Epithelial cell of proximal tubule (primary cell): ENCODE measurements at places on chromosomes 2 and 18.

DNA sequence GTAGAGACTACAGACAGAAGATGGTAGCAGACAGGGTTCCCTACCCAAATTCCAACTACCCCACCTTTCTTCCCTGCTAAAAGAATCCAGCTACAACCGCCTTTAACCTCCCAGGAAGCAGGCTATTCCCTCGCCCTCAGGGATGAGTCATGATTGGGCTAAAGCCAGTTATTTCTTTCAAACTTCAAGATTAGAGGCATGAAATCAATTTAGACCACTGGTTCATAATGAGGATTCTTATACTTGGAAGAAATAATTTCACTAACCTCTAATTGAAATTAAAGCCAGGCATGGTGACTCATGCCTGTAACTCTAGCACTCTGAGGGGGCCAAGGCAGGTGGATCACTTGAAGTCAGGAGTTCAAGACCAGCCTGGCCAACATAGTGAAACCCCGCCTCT, 20.0 kb downstream of the TRIP12 start:
- DNase-seq: peak; percentile 32

GRCh38 chr18:54387631-54388030, 29.9 kb downstream of the C18orf54 start:
- no peak for DNase-seq

- DNase-seq: no peak
These were observed 5.3 kb downstream of the HDAC4 start for GRCh38 chr2:239395524-239395923.

DNA sequence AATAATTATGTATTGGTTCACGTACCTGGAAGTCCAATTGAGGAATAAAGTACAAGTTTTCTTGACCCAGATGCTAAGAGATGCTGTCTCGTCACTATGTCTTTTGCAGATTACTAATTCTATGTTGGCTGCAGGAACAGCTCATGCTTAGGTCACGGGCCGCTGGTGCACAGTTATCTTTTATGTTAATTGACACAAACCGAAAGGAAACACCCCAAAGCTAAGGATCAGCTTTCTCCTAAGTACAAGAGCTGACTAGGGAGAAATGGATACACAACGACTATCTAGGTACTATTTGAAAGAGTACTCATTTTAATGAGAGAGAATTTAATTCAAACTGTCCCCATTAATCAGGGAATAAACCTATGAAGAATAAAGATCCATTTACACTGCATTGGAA, 217.7 kb upstream of the SLC35G4 start:
- peak; percentile 20 for DNase-seq

GRCh38 chr18:36780748-36781147, 48.1 kb downstream of the TPGS2 start:
- DNase-seq: no peak

DNA sequence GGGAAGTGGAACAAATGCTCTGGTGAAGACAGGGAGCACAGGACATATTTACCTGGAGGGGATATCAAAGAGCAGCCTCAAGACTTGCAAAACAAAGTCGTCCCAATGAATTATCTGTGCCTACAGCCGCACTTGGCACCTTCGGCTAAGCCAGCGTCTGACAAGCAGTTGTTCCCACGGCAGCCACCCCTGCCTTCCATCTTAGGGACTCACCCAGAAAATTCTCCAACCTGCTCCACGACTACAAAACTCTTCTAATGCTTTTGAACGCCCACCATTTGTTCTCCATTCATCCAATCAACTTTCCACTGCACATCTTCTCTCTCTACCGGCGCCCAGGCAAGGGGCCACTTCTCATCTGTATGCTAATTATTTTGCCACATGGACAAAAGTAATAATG, 7.0 kb downstream of the MYT1L start:
- no peak for DNase-seq

GRCh38 chr2:120318626-120319025, 27.3 kb upstream of the INHBB start:
- no peak for DNase-seq

DNA sequence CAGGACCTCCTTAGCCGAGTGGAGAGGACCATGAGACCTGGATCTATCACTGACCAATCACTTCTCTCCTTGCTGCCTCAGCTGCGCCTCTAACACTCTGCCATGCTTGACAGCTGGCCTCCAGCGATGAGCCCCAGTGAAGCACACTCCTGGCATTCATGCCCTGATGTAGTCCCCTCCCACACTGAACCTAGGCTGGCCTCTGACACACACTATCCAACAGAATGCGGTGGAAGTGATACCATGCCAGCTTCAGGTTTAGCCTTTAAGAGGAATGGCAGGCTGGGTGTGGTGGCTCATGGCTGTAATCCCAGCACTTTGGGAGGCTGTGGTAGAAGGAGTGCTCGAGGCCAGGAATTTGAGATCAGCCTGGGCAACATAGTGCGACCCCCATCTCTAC, 73.7 kb upstream of the LAPTM4A start:
- no peak for DNase-seq

GRCh38 chr2:200320344-200320743, 13.9 kb downstream of the SPATS2L start:
- DNase-seq: no peak

GRCh38 chr18:78770823-78771139, 208.8 kb upstream of the SALL3 start:
- no peak for DNase-seq

- DNase-seq: no peak
These were observed 87.8 kb upstream of the ERBB4 start for GRCh38 chr2:212626371-212626918.

DNA sequence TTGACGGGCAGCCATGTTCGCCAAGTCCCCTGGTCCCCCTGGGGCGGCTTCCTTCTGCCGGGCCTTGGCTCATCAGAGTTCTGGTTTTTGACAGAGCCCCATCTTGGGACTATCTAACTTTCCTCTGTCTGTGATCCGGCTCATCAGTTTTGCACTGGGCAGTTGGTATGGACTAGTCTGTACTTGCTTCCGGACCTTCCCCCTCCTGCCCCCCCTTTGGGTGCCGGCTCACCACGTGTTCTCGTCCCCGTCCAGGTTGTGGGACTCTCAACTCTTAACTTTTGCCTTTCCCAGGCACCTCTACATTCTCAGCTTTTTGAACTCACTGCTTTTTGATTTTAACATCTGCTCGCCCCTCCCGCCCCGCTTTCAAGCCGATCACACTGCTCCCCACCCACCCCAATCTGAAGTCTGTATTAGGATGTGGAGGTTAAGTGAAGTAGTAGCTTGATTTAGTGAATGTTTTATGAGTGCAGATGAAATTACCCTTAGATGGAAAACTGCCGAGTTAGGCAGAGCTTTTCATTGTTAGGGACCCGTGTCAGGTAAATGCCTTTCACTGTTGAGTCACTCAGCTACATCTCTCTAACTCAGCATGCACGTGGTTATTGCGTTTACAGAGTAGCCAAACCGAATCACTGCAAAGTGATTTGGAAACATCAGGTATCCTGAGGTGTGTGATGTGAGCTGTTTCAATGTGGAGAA, 874 bp downstream of the WDR43 start:
- peak; percentile 46 for DNase-seq

DNA sequence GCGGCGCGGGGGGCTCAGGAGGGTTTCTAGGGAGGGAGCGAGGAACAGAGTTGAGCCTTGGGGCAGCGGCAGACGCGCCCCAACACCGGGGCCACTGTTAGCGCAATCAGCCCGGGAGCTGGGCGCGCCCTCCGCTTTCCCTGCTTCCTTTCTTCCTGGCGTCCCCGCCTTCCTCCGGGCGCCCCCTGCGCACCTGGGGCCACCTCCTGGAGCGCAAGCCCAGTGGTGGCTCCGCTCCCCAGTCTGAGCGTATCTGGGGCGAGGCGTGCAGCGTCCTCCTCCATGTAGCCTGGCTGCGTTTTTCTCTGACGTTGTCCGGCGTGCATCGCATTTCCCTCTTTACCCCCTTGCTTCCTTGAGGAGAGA, 5.2 kb downstream of the PROC start:
- DNase-seq: no peak

GRCh38 chr2:221708902-221709301, 136.8 kb upstream of the EPHA4 start:
- DNase-seq: no peak

DNA sequence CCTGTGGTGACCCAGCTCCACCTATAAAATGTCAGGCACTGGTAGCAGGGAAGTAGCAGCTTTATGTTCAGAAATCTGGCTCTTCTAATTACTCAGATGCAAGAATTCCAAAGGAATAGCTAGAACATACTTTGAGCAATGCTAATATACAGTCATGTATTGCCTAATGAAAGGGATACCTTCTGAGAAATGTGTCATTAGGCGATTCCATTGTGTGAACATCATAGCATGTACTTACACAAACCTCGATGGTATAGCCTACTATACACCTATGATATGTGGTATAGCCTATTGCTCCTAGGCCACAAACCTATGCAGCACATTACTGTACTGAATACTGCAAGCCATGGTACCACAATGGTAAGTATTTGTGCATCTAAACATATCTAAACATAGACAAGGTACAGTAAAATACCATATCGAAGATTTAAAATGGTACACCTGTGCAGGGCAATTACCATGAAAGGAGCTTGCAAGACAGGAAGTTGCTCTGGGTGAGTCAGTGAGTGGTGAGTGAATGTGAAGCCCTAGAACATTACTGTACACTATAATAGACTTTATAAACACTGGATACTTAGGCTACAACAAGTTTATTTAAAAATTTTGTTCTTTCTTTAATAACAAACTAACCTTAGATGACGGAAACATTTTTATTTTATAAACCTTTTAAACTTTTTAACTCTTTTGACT, 50.3 kb upstream of the ETAA1 start:
- DNase-seq: no peak

DNA sequence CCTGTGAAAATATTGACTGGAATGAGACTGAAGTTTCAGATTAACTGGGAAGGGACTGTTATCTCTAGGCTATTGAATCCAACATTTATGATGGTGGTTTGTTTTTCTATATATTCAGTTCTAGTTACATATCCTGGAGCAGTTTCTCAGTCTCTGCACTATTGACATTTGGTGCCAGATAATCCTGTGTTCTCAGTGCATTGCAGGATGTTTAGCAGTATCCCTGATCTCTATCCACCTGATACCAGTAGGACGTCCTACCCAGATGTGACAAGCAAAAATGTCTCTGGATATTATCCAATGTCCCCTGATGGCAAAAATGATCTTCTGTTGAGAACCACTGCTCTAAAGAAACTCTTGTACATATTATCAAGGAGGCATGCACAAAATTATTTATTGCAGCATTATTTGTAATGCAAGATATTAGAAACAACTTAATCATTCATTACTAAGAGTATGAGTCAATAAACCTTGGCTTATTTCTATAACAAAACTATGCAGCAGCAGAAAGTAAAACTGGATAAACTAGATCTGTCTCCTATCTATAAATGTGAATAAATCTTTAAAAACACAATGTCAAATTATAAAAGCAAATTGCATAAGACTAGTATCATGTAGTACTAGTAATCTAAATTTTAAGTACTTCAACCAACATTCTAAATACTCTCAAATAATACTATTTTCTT, 369.3 kb upstream of the RND3 start:
- no peak for DNase-seq

GRCh38 chr2:68806511-68807109, 64.6 kb downstream of the BMP10 start:
- DNase-seq: no peak

GRCh38 chr2:176056406-176056805, 27.4 kb downstream of the EVX2 start:
- no peak for DNase-seq

DNA sequence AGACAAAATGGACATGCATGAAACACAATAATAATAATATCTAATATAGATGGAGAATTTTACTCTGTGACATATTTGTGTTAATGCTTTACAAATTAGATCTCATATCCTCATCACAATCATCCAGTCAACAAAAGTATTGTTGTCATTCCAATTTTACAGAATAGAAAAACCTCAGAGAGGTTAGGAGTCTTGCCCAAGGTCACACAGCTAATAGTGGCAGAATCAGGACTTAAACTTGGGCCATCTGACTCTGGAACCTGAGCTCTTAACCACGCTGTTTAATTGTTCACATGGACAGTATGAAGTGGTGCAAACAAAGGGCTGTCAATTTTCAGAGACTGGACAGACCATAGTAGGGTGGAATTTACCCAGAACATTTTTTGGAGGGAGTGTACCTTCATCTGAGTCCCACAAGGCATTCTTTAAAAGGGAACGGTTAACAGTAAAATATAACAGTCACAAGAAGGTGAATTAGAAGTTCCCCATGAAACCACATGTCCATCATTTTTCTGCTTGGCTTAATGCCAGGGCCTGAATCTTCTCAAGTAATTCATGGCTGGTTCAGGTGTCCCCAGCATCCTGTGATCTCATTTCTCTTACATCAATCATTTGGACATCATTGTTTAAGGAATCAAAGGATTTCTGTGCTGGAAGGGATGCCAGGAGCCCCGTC, 35.4 kb upstream of the CCDC93 start:
- no peak for DNase-seq

GRCh38 chr2:29159125-29159524, 43.9 kb downstream of the CLIP4 start:
- no peak for DNase-seq

DNA sequence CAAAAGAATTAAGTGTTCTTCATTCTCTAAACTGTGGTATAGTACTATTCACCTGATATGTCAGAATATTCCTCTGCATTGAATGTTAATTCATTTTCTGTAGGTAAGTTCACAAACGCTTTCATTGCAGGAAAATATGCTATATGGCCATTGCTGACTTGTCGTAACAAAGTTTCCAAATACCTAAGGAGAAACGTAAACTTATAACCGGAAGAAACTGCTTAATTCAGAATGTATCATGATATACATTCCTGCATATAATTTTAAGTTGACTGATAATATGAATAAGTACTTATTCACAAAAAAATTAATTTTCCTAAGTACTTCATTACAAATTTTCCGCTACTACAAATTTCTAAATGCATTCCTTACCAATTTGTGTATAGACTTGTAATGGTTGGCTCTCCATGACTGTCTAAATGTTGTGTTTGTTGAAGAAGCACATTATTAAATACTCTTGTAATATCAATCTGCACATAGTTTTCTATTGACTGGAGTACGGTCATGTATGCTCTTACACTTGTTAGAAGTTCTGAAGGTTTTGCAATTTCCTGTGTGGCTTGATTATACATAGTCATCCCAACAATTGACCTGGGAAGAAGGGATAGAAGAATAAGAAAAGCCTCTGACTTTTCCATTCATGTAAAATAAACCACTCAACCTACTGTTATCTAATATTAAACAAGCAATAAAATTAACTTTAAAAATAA, 85.4 kb downstream of the NCKAP1 start:
- DNase-seq: no peak

GRCh38 chr18:73838107-73838506, 309.5 kb downstream of the FBXO15 start:
- DNase-seq: no peak

- no peak for DNase-seq
These were observed 197.5 kb downstream of the ZEB2 start for GRCh38 chr2:144322379-144322778.
